ENCODE measurements at places on chromosomes 11 and 22. TPM values are rescaled to one million over a fixed set of nuclear protein-coding genes. Genes with fewer than 3 reads are reported as not detected.

UPK2 gene
- total RNA-seq: not detected

CBL gene
- total RNA-seq: 9.9 TPM

KDM4E gene
- not detected for total RNA-seq

CHRDL2 gene
- 0.52 TPM for total RNA-seq

SLC6A5 gene
- total RNA-seq: not detected

ST14 gene
- total RNA-seq: 0.52 TPM

OR51B5 gene
- total RNA-seq: 0.52 TPM

OR56A1 gene
- total RNA-seq: under 0.01 TPM

GPHA2 gene
- not detected for total RNA-seq

POU2AF2 gene
- total RNA-seq: not detected

RAB39A gene
- 2.1 TPM for total RNA-seq

Data from skeletal muscle tissue (tissue), 5 donors.